ENCODE measurements at places on chromosomes 6 and 20.

- no peak for DNase-seq
These were observed 39.0 kb downstream of the FARS2 start for GRCh38 chr6:5300206-5300764.

DNA sequence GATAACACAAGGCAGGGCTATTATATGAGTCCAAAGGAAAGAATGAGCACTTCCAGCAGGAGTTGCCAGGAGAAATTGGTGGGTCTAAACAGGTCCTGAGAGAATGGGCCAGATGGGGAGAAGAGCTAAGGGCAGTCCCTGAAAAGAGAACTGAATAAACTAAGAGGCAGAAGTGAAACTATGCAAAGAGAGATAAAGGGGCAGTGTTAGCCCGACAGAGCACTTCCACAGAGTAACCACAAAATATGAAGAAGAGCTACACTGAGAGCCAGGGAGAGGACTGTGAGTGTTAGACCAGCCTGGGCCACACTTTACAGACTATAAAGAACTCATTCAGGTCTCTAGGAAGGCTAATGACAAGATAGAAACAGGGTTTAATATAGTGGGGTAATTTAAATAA, 43.8 kb downstream of the RALGAPA2 start:
- no peak for DNase-seq

DNA sequence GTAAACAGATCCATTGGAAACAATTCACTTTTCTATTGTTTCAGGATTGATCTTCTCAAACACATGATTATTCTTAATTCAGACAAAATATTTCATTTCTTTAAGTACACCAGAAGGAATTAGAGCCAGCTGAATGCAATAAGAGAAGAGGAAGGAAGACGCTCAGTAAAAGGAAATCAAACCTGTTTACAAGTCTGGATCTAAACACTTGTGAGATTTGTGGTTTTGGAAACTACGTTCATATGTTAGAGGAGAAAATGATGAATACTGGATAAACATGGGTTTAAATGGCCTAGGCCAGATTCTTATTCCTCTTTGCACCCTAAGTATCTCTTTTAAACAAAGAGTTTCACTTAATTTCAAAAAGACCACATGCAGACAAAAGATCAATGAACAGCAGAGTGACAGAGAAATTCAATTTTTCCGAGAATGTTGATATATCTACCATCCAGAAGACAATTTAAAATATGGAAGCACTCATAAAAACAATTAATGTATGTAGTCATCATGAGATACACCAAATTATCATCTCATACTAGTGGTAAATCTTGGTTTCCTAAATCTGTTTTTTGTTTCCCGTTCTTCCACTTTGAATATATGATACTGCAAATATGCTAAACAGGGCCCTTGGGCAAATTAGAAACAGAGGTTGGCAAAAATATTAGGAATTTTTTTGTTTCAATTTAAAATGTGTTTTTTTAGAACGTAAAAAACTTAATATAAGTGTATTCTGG, 703.5 kb upstream of the CITED2 start:
- DNase-seq = no peak

DNA sequence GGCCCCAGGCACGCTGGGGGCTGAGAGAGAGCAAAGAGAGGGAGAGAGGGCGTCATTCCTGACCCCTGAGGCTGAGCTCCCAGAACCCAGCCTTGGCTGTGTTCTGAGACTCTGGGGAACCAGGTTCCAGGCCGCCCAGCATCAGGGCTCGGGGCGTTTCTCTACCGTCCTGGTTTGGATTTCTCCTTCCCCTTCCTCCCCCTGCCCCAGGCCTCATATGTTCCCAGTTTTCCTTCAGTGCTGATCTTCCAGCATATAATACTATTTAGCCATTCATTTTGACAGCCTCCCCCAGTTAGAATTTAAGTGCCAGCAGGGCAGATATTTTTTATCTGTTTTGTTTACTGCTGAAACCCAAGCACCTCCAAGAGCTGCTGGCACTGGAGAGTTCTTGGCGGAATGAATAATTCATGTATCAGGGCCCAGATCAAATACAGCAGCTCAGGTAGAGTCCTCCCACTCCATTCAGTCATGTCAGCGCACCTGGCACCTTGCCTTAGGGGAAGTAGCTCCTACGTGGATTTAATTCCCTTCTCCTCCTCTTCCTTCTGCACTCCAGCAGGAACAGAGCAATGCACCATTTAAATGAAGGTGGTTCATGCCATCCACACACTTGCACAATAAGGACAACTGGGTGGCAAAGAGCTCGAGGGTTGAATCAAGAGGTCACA, 23.4 kb upstream of the FRMD1 start:
- no peak for DNase-seq

DNA sequence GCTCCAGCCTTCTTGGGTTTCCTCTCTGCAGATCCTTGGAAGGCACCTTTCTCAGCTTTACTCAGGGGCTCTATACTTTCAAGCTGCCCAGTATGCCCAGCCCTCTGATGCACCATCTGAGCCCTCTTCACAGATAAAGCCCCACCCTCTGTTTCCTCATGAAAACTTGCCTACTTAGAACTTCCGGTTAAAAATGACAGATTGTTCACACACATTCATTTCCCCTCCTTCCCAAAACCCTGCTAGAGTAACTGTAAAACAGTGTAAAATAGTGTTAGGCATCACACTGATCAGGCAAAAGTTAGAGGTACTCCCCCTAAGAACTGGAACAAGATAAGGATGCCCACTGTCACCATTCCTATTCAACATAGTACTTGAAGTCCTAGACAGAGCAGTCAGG, 14.0 kb upstream of the GCM1 start:
- no peak for DNase-seq

DNA sequence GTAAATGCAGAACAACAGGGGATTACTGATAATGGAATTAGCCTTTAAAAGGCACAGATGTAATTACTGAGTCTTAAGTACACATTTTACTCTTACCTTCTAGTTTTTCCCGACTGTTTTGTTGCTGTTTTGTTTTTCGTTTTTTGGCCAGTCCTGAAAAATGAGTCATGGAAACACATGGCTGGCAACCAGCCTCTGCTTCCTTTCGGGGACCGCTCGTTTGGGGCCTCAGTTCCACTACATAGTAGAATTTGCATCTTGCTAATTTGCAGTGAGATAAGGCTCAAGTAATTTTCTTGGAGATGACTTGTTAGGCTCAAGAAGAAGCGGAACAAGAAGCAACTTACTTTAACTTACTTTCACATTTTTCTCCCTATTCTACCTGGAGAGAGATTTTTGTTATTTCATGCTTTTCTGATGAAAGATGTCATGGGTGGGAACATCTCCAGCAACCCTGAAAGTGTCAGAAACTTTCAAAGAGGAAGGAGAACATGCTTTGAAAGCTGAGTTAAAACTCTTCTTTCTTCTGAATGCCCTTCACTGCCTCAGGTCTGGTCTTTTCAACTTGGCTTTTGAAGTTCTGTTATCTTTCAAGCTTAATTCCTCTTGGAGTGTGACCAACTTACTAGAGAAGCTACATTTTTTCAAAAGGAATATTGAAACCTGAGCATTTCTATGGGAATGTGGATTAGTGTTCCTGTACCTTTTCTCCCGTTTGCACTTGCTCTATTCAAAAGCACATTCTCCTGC, 71.5 kb upstream of the HDAC2 start:
- no peak for DNase-seq

GRCh38 chr6:42101186-42101657, 41.2 kb downstream of the C6orf132 start:
- DNase-seq = no peak

- no peak for DNase-seq
These were observed 1209.7 kb upstream of the GJE1 start for GRCh38 chr6:140923048-140923447.

DNA sequence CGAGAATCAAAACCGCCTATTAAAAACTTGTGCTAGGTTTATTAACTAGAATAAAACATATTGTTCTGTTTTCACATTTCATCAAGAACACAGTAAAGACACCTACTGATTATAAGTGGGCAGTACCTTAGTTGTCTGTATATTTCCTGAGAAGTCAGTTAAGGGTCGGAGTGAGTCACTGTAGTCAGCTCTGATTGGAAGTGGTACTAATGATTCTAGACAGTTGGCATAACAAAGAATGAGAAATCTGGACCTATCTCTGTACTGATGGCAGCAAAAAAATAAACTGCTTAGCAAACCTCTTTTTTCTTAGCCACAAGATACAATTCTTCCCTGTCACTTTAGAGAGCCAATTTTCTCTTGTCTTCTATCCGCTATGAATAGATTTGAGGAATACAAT, 387.3 kb upstream of the ADGRB3 start:
- no peak for DNase-seq

DNA sequence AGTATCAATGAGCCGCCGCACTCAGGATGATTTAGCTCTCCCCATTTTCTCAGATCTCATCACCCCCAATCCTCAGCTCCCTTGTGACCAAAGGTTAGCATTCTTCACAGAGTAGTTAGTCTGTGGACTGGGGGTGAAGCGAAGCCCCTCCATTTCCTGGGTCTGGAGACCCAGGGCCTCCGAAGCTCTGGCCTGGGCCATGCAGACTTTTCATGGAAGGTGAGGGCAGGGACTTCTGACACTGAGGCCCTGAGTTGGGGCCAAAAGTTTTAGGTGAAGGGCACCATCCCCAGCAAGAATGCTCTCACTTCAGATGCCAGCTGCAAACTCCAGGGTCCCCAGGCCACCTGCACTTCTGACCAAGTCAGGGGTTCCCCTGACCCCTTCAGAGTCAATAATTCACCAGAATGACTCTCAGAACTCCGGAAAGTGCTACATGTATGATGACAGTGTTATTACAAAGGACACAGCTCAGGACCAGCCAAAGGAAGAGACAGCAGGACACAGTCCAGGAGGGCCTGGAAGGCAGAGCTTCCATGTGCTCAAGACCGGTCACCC, 65.7 kb upstream of the DUSP22 start:
- DNase-seq = no peak

- no peak for DNase-seq
These were observed 73.5 kb downstream of the ARMC2 start for GRCh38 chr6:108921547-108922361.

GRCh38 chr6:110681543-110682459, 133.5 kb downstream of the CDK19 start:
- DNase-seq = no peak

DNA sequence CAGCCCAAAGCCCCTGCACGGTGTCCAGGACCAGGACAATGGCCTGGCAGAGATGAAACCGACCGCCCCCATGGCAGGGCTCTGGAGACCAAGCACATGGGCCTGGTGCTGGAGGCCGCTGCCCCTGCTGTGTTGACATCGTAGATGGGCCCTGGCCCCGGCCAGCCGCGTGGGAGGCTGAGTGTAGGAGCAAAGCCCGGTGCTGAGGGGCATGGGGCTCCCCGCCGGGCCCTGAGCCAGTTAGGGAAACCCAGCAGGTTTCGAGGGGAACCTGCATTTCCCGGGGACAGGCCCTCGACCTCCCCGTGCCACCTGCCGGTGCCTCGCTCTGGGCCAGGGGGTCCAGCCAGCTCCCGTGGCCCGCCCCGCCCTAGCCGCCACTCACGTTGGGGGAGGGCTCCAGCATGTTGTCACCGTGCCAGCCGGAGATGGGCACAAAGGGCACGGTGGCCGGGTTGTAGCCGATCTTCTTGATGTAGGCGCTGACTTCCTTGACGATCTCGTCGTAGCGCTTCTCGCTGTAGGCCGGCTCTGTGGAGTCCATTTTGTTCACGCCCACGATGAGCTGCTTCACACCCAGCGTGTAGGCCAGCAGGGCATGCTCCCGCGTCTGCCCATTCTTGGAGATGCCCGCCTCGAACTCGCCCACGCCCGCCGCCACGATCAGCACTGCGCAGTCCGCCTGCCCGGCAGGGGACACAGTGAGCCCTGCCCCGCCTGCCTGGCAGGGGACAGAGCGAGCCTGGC, 4.3 kb downstream of the EEF1A2 start:
- no peak for DNase-seq

GRCh38 chr6:5998236-5998635, 8.5 kb downstream of the NRN1 start:
- no peak for DNase-seq

DNA sequence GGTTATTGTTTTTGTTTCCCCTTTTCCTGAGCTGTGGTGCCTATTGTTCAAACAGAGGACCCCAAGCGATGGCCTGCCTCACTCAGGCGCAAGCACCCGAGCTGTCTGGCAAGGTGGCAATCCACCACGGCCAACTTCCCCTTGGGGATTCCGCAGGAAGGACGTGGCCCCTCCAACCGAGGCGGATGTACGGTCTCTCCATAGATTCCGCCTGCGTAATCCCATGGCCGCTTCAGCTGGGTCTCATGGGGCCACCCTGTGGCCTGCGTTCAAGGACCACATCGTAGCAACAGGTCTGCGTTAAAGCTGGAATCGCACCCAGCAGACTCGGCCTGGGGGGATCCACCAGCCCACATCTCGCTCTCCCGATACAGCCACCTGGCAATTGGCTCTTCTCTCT, 79.9 kb downstream of the CEBPB start:
- DNase-seq = no peak

DNA sequence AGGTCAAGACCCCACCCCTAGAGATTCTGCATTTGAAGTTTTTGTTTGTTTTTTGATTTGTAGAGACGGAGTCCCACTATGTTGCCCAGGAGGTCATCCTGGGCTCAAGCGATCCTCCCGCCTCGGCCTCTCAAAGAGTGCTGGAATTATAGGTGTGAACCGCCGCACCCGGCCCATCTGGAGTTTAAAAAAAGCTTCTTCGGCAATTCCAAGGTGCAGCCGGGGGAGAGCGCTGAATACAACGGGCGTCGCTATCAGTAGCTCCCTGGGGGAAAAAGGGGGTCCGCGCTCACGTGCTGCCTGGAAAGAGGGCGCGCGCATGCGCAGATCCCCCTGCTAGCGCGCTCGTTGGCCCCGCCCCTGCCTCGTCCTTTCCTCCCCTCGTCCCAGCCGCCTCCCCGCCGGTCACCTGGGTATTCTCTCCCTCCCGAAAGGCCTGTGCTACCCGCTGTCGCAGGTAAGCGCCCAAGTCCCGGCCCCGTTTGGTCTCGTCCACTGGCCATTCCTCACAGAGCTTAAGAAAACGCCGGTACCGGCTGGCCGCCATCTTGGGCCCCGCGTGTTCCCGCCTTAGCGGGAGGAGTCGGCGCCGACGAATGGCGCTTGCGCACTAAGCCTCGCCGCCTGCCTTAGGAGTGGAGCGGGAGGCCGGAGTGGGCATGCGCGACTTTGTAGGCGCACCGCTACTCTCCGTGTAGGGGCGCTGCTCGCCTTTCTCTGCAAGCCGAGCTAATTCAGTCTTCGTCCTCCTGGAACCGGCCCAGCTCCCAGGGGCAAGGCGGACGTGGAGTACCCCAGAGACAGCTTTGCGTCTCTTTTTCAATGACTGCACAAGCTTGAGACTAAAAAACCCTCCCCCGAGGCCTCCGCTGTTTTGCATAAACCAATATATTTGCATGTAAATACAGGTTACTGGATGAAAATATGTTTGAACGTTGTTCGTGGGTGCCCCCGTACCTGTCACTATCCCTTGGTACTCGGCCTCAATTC, at the start of gene UQCC2:
Gene UQCC2, minus strand, starts transcription at position 561 of the 990 bp plus-strand sequence. Its CDS starts 14 bp downstream, at position 547.
- peak; percentile 95 for DNase-seq

DNA sequence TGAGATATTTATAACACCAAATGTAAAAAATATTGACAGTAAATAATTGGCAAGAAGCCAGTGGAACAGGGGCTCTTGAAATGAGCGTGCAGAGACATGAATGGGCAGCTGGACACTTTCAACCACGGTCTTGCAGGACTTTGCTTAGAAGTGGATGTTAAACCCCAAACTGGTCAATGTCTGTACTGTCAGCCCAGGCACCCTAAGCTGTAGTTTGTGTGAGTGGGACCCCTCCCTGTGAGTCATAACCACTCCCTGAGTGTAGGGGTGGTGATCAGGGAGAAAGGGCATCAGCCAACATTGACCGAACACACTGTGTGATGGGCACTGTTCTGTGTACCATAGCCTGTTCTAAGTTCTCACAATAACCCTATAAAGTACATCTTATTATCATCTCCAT, 108.6 kb downstream of the FIG4 start:
- no peak for DNase-seq

- no peak for DNase-seq
These were observed 149.1 kb upstream of the AGPAT4 start for GRCh38 chr6:161422710-161423680.

GRCh38 chr6:27893836-27894807, 18.1 kb downstream of the OR2B2 start:
- no peak for DNase-seq

Measured in activated CD8-positive, alpha-beta memory T cell treated with anti-CD3 and anti-CD28 coated beads for 4 hours (primary cell).